ENCODE measurements at places on chromosomes 1 and 21.

GRCh38 chr1:174415506-174415905 is 32.3 kb upstream of the GPR52 start:
- DNase-seq = no peak

GRCh38 chr1:160474392-160475242 is 48.4 kb downstream of the SLAMF6 start:
- no peak for DNase-seq

DNA sequence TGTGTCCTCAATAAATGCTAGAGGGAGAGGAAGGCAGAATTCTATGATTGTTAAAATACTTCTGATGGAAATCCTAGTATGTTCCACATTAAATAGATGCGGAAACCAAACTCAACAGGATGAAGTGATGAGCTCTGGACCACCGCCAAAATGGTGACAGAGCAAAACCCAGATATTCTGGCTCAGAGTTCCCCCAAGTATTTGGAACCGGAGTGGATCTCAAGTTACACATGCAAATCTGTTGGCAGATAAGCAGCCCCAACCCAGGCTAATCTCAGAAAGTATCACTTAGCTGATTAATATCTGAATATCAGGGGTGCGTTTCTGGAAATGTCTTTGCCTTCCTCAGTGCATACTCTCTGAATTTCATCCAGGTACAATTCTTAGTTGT is 17.4 kb upstream of the GRHL3 start:
- DNase-seq = no peak

DNA sequence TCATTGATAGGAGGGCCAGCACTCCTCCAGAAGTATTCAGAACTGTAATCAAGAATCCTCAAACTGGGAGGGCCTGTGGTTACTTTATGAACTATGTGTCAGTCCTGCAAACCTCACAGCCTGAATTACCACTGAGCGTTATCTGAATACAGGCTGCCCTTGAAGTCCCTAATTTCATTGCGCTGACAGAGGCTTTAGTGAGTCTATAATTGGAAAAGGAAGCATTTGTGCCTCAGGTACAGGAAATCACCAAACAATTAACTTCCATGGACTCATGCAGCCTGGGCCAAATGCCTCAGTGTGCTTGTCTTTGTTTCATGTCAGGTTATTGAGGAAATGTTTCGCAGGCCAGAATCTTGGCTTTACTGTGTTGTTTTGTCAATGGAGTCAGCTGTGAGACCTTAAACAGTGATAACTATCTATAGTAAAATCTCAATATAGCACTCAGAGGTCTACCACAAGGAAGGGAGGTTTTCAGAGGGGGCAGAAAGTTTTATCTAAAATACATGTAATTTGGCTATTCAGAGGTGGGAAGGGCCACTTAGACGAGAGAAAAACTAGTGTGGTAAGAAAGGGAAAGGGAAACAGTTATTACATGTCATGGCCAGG is 32.9 kb upstream of the DOCK7 start:
- no peak for DNase-seq

GRCh38 chr1:55987491-55988249 is 591.7 kb downstream of the PLPP3 start:
- DNase-seq = no peak
